ENCODE measurements at places on chromosomes 2 and 18. TPM values are rescaled to one million over a fixed set of nuclear protein-coding genes. Genes with fewer than 3 reads are reported as not detected.
A peak's percentile ranks its signal among the peaks of the same experiment; 100 is the strongest.

DNA sequence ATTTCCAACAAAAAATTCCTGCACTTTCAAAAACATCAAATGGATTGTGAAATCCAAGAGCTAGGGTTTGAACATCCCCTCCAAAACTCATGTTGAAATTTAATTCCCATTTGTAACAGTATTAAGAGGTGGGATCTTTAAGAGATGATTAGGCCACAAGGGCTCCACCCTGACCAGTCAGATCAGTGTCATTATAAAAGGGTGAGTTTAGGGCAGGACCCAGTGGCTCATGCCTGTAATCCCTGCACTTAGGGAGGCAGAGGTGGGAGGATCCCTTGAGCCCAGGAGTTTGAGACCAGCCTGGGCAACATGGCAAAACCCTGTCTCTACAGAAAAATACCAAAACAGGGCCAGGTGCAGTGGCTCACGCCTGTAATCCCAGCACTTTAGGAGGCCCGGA, 8.9 kb downstream of the GTF3C2 start:
- peak; percentile 87 for ATAC-seq

GRCh38 chr2:1869248-1869647, 124.9 kb upstream of the PXDN start:
- ATAC-seq = no peak

GRCh38 chr2:162925595-162925994, 87.0 kb upstream of the KCNH7 start:
- no peak for ATAC-seq

GRCh38 chr2:159738509-159739390, 26.4 kb downstream of the MARCHF7 start:
- ATAC-seq = peak; percentile 26

The CCDC141 gene
- 0.28 TPM for total RNA-seq

GRCh38 chr18:75216911-75217689, 6.5 kb downstream of the TSHZ1 start:
- no peak for ATAC-seq

All from esophagus mucosa (tissue), 1 donor.